ENCODE measurements at places on chromosomes 5 and 9. TPM values are rescaled to one million over a fixed set of nuclear protein-coding genes. Genes with fewer than 3 reads are reported as not detected.

DNA sequence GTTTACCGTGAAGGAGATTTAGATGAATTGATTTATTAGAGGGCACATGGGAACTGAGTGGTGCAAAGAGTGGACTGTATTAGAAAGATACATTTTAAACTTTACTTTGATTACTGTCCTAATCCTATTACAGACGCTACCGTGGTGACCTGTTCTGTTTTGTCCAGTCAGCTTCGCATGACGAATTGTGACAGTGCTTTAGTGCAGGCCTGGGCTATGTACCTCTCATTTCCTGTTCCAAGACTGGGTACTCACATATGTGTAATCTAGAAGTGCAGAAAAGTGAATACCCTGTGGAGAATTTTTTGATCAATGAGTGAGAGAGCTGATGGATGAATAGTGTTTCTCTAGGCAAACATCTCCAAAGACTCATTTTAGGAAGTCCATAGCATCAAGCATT, 385.9 kb downstream of the ANXA1 start:
- DNase-seq = no peak

GRCh38 chr5:65704621-65705239, 17.2 kb downstream of the SGTB start:
- no peak for DNase-seq

DNA sequence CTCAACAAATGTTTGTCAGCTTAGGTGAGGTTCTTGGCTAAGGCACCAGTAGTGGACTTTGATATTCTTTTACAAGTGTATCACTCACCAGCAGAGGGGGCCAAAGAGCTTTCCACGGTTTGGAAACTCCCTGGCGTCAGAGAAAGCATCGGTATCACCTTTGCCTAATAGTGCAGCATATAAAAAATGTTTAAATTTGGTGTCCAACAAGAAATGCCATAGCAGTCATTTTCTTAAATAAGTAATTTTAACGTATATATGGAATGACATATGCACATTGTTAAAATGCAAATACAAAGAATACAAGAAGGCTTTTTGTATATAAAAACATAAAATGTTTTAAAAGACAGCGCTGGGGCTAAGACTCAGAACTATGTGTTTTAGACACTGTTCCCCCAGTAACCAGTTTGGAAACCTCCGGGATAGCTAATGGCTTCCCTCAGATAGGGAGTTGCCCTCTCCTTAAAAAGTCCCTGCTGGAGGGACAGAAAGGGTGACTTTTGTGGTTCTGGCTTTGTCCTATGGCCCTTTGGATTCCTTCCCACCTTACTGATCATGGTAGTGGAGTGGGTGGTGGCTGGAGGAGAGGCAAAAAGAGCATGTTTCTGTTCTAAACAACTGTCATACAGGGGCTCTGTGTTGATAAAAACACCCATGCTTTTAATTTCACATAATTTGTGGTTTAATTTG, 124.6 kb downstream of the GPBP1 start:
- peak; percentile 77 for DNase-seq

- DNase-seq = no peak
These were observed 159.5 kb downstream of the FGF18 start for GRCh38 chr5:171578829-171579491.

- DNase-seq = peak; percentile 6
These were observed at the start of gene PCDHB15 for GRCh38 chr5:141245250-141245717. TSS of gene PCDHB15 (plus strand) at chr5:141245395. CDS start at chr5:141245579, 184 bp downstream.

- DNase-seq = no peak
These were observed 24.5 kb upstream of the FCN1 start for GRCh38 chr9:134942011-134942787.

- no peak for DNase-seq
These were observed 208.8 kb downstream of the DNAH5 start for GRCh38 chr5:13735691-13736090.

DNA sequence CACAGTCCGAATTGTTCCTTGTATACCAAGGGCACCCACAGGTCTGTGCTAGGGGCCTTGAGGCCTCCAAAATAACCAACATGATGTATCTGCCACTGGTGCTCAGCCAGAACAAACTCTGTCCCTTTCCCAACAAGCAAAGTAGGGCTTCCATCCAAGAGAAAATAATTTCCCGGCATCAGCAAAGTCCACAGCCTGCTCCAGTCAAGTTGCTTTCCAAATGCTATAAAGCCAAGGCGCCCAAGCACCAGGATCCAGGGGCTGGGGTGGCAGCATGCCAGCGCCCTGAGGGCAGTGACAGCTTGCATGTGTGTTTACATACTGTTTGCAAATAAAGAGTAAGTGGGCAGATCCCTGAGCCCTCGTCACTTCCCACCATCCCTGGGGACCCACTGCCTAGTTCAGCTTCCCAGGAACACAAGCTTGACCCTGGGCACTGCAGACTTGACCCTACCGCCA, 155.9 kb downstream of the ERCC6L2 start:
- no peak for DNase-seq

GRCh38 chr5:5298841-5299541, 123.5 kb upstream of the ICE1 start:
- no peak for DNase-seq

- no peak for DNase-seq
These were observed 277.2 kb upstream of the ADRA1B start for GRCh38 chr5:159638954-159639559.

DNA sequence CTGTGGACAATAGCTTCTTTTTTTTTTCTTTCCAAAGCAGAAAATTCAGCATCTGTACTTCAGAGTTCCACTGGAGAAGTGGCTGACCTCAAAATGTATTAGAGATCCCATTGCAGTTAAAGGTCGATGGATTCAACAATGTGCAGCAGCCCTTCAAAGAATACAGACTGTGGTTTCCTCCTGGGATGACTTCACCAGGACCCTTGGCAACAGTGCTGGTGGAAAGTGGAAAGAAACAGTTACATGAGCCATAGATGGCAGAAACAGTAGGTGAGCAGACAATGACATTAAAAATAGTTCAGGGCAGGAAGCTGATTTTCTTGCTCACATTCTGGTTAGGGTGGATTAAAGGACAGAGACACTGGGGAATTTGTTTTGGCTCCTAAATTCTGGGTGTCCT, 62.4 kb downstream of the SLC28A3 start:
- DNase-seq = no peak

DNA sequence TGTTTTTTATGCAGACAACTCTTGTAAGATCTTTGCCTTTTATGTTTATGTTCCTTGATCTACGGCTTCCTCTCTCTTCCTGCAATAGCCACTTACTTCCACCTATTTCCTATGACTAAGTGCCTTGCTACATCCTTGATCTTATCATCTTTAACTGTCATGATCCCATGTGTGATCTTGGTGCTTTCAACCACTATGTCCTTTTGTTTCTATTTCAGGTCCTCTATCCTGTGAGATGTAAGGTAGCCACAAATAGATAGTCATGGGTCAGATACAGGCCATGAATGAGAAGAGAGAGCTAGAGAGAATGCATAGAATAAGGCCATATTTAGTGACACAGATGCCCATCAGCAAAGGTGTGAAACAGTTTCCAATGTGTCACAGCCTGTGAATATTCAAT, 243.6 kb upstream of the HAPLN1 start:
- DNase-seq = no peak

GRCh38 chr9:752201-752600, 89.3 kb upstream of the DMRT1 start:
- no peak for DNase-seq

GRCh38 chr5:80937584-80938356, 22.4 kb upstream of the RASGRF2 start:
- DNase-seq = no peak

DNA sequence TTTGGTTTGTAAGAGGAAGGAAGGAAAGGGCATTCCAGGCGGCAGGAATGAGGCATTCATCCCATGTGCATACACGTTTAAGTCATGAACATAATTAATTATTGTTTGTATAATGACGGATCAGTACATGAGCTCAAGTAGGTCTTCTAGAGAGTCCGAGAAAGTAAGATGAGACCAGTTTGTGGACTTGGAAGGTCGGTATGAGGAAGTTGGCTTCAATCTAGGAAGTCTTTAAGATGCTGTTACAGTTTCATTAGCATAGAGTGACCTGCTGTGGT, 2.1 kb downstream of the GTF3C4 start:
- DNase-seq = no peak

GRCh38 chr9:109816490-109816889, 36.5 kb downstream of the PALM2AKAP2 start:
- DNase-seq = no peak

DNA sequence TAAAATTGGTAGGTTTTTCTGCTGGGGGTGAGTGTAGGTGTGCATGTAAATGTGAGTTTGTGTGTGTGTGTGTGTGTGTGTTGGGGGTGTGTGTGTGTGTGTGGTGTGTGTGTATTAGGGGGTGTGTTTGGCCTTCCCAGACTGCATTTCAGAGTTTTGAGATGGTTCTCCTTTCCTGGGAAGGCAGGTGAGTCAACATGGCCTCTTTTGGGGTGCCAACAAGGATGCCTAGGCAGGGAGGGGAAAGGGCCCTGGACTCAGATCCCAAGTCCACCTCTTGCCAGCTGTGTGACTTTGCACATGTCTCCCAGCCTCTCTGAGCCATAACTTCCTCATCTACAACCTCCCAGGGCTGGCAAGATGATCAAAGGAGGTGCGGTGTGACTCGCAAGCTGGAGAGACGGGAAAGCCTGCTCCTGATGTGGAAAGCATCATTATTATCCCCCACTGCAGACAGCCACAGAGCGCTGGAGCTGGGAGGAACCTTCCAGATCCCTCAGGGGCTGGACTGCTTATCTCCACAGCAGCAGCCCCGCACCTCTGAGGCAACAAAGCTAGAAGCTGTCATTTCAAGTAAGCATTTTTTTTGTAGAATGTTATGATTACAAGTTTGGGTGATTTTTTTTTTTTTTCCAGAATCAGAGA, 63.5 kb upstream of the TBC1D2 start:
- no peak for DNase-seq

GRCh38 chr5:172380987-172381643, 73.2 kb downstream of the SH3PXD2B start:
- DNase-seq = no peak

DNA sequence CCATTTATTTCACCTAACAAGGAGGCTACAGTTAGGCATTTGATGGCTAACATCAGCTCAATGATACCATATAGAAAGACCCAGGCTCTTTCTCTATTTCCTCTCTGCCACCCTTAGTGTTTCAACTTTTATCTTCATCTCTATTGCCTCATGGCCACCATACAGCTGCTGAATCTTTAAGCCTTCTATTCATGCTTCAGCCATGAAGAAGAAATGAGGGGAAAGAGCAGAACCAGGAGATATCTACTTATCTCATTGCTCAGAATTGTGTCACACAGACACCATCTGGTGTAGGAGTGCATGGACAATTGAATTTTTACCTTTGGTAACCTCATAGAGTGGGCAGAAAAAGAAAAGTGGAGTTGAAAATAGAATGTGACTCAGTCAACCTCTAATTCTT, 6.7 kb downstream of the GAPT start:
- DNase-seq = no peak

- no peak for DNase-seq
These were observed 425.6 kb upstream of the BRINP1 start for GRCh38 chr9:119794836-119795235.

GRCh38 chr9:25310961-25311360, 367.3 kb downstream of the TUSC1 start:
- DNase-seq = no peak

GRCh38 chr5:50553560-50553984, 112.5 kb upstream of the EMB start:
- DNase-seq = no peak

DNA sequence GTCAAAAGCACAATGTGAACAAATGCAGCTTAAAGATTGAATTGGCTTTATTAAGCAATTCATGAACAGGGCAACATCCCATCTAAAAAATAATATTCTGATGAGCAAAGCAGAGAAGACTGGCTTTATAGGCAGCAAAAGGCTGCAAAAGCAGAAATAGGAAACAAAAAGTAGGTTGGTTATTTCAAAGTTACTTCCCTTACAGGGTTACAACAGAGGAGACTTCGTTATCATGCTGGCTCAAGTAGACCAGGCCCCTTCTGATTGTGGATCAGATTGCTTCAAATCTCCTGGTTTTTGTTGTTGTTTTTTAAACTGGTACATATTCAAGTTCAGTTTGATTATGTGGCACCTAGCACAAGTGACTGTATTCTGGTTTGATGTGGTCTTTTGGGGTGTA, 73.1 kb downstream of the MAN2A1 start:
- DNase-seq = no peak

- DNase-seq = no peak
These were observed 22.6 kb upstream of the SARDH start for GRCh38 chr9:133760713-133761290.

GRCh38 chr9:21549251-21549765, 67.2 kb upstream of the IFNE start:
- no peak for DNase-seq

- DNase-seq = no peak
These were observed 16.8 kb downstream of the TXNDC8 start for GRCh38 chr9:110320651-110321445.

- DNase-seq = no peak
These were observed 17.3 kb downstream of the ODF2 start for GRCh38 chr9:128473104-128473503.

GRCh38 chr5:28862860-28863196, 1824.4 kb upstream of the CDH9 start:
- no peak for DNase-seq

- peak; percentile 76 for DNase-seq
These were observed at the start of gene AQP3 for GRCh38 chr9:33446946-33447798. TSS of gene AQP3 (minus strand) at chr9:33447593. CDS start at chr9:33447530, 63 bp downstream.

- no peak for DNase-seq
These were observed 73.2 kb upstream of the FSTL4 start for GRCh38 chr5:133685402-133686018.

GRCh38 chr5:40390281-40391149, 289.2 kb upstream of the PTGER4 start:
- DNase-seq = no peak

- no peak for DNase-seq
These were observed 187.1 kb upstream of the RPS23 start for GRCh38 chr5:82465235-82465634.

DNA sequence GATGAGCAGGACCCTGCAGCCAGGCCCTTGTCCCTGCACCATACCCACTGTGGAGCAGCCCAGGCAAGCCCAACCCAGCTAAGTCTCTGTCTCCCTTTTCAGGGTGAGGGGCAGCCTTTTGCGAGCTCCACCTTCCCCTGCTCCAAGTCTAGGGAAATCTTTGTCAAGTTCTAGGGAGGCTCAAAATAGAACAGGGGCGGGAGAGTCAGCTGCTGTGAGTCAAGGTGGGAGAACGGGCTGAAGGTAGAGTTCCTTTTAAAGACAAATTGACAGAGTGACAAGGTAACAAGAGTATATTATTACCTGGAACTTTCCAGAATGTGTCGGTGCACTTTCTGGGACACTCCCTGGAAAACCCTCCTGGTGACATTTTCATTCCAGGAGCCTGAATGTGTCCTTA, 64.7 kb downstream of the KCNT1 start:
- DNase-seq = no peak

Gene FOXD4L4
- not detected for polyA plus RNA-seq

Gene NDFIP1
- 99.3 TPM for polyA plus RNA-seq

Gene STKLD1
- 0.78 TPM for polyA plus RNA-seq

Gene GMCL2
- polyA plus RNA-seq = not detected

Gene KCNMB1
- not detected for polyA plus RNA-seq

Gene LCN10
- polyA plus RNA-seq = 1.1 TPM

Gene ASTN2
- polyA plus RNA-seq = 2.2 TPM

Gene GFI1B
- polyA plus RNA-seq = not detected

Gene GEMIN5
- 21.2 TPM for polyA plus RNA-seq

Gene ANXA2R
- polyA plus RNA-seq = 55.7 TPM

Gene FOXI1
- polyA plus RNA-seq = not detected
